ENCODE measurements at places on chromosomes 11 and 22. TPM values are rescaled to one million over a fixed set of nuclear protein-coding genes. Genes with fewer than 3 reads are reported as not detected.

ARHGAP20 gene
- total RNA-seq, result 2.5 TPM

NTM gene
- total RNA-seq, result 21.5 TPM

MS4A12 gene
- not detected for total RNA-seq

MUC6 gene
- not detected for total RNA-seq

SUSD2 gene
- total RNA-seq, result 7.5 TPM

USP2 gene
- 65.8 TPM for total RNA-seq

CD6 gene
- 0.65 TPM for total RNA-seq

TNNI2 gene
- total RNA-seq, result 0.35 TPM

DGCR6 gene
- total RNA-seq, result 7.5 TPM

MMP27 gene
- total RNA-seq, result not detected

TSPAN32 gene
- total RNA-seq, result 11.6 TPM

DNA sequence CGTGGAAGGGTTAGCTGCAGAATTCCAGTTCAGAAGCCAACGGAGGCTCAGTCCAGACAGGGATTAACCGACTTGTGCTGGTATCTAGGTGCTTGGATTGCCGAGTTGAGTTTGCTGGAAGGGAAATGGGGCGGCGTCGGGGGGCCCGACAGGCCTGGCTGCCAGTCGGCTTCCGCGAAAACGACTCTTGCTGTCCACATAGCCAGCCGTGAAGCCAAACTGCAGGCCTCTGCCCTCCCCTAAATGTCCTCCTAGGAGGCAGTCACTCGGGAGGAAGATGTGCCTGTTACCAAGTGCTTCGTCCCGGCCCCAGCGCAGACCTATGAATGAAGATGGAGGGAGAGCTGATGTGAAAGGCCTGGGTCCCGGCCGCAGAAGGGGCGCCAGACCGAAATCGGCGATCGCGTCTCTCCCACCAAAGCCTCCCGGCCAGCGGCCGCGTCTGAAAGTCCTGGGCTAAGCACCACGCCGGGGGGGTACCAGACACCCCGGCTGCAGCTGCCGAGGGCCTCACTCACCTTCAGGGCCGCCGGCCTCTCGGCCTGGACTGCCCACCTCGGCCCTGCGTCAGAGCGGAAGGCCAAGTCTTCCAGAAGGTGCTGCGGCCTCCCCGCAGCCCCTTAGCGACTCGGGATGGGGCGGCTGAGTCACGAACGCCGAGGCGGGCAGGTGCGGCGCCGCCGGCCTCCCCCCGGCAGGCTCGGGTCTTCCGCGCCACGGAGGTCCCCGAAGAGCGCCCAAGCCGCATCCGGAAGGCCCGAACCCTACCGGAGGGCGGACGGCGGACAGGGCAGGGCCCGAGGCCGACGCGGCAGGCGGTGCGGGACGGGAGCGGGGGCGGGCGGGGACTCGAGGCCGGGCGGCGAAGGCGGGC, 7.5 kb downstream of the DPAGT1 start:
- DNase-seq, result peak; percentile 45

DNA sequence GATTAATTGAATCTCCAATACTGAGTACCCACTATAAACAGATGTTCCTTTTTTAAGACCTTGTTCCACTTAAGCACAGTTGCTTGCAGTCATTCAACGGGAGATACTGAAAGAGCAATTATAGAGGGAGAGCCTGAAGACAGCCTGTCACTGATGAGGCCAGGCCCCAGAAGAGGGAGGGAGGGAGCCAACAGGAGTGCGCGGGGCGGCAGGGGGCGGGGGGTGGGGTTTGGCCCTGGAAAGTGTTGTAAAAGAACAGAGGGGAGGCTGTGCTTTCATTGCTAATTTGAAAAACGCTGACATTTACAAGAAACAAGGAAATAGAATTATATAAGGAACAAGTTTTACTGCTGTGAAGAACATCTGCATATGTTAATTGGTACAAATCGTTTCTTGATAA, 53.1 kb downstream of the MAP6 start:
- DNase-seq, result no peak

DNA sequence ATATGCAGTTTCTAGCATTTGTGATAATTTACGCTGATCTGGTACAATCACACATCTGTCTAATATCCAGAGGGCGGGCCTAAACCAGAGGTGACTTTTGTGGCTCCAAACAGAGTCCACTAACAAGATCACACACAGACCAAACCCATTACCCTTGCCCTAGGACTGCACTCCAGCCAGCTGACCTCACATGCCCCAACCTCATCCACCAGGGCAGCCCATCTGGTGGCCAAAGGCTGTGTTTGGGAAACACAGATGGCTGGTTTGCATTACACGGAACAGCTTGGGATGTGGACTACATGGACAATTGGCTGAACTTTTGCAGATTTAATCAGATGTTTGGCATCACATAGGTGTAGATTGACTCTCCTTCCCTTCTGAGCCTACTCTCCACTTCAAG, 228.2 kb downstream of the GRIK4 start:
- DNase-seq, result no peak

GRCh38 chr11:75024068-75024449, 35.3 kb downstream of the NEU3 start:
- no peak for DNase-seq

- DNase-seq, result peak; percentile 8
These were observed 93.9 kb upstream of the PITPNB start for GRCh38 chr22:28012832-28013460.

DNA sequence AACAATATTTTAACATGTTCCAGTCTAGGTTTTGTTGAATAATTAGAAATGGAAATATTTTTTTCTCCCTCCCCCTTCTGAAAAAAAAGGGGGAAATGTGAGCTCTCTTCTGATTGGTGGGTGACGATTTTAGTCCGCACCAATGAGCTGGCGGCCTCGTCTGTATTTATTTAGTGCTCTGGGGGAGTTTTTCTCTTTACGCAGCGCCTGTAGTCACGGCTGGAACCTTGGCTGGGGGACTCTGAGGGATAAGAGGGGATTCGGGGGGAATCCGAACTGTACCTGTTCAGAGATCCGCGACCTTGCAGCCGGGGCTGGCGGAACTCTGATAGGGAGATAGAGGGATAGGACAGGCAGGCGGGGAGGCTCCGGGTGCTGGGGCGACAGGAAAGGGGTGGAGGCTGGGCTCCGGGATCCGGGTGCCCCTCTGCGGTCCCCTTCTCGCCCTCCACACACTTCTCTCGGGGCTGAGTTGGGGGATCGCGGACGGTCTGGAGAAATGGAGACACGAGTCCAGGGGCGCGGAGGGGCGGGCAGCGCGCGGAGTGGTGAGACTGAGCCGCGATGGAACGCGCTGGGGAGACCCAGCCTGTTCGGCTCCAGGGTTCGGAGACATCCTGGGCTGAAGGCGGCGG, 99.7 kb upstream of the HSD17B12 start:
- no peak for DNase-seq

GRCh38 chr11:132925825-132926469, 606.4 kb downstream of the OPCML start:
- no peak for DNase-seq

GRCh38 chr22:20857838-20858614, 585 bp downstream of the PI4KA start:
- peak; percentile 91 for DNase-seq

- DNase-seq, result no peak
These were observed 22.1 kb upstream of the UCP3 start for GRCh38 chr11:74030723-74031676.

DNA sequence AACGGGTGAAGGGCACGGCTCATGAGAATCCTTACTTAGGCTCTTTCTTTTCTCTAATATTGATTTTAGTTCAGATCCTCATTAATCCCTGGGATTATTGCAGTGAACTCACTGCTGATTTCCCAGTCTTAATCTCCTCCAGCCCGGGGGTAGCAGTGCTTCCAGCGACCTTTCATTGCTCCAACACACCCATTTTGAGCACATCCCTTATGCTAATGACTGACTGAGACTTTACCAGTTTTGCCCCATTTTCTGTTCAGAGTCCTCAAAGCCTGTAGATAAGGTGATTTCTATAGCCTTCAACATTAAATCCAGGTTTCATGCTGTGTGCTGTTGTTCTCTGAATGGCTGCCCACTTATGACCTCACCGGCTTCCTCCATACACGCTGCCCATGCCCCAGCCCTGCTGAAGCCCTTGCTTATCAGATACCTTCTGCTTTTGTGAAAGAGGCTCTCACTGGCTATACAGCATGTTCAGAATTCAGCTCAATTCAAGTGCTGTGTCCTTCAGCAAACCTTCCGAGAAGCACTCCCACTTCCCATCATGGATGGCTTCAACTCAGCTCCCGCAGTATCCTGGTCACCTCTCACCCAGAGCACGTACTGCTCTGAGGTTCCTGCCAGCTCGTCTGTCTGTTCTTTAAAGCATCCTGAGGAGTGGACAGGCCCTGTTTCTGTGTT, 49.0 kb downstream of the PPFIA1 start:
- DNase-seq, result peak; percentile 43

DNA sequence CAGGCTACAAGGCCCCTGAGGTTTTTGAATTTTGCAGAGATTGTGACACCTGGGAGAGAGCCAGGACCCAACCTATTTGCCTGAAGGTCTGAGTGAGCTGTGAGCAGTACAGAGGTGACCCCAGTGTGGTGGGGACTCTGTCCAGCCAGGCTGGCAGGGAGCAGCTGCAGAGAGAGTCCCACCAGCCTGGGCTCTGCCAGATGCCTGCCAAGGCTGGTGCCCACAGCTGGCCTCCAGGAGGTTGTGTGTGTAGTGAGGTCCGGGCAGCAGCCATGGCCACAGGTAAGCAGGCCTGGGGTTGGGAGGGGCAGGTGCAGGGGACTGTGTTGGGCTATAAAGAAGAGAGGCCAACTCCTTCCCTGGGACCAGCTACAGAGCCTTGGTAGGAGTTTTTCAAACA, 144.8 kb downstream of the CRYBB2 start:
- DNase-seq, result no peak

DNA sequence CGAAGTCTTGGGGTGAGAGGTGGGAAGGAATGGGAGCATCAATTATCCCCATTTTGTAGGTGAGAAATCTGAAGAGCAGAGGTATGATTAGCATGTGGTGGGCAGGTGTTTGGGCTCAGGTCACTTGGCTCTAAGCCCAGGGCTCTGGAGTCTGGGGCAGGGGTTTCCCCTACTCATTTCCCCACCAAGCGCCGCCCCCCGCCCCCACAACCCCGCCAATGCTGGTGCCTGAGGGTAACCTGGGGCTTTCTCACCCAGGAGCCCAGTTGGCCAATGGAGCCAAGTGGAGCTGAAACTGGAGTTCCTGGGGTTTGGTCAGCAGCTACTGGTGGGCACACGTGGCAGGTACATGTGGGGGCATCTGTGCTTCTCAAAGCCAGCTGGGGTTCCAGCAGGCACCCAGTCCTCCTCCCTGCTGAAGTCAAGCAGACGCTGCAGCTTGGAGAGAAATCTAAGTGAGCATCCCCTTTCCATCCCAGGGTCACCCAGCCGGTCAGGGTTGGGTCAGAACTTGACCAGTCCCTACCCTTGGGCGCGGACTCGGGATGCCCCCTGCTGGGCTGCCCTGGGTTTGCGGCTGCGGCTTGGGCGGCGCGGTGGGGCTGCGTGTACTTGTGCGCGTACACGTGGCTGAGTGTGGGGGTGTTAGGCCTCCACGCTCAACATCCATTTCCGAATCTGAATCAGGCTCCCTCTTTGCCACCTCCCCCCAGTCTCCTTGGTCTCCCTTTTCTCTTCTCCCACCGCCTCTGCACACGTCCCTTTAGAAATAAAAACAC, 1.7 kb upstream of the CHRM1 start:
- DNase-seq, result no peak

DNA sequence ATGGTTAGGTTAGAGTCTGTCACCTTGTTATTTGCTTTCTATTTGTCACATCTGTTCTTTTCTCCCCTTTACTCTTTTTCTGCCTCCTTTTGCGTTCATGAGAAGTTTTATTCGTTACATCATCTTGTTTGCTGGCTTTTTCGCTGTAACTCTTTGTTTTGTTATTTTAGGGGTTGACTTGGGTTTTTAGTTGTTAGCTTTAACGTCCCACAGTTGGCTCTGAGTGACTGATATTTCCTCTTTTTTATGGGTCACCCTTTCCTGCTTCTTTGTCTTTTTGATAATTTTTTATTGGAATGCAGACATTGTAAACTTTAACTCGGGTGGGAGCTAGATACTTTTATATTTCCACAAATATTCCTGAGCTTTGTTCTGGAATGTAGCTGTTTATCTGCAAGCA, 13.3 kb upstream of the TNNT3 start:
- DNase-seq, result no peak

DNA sequence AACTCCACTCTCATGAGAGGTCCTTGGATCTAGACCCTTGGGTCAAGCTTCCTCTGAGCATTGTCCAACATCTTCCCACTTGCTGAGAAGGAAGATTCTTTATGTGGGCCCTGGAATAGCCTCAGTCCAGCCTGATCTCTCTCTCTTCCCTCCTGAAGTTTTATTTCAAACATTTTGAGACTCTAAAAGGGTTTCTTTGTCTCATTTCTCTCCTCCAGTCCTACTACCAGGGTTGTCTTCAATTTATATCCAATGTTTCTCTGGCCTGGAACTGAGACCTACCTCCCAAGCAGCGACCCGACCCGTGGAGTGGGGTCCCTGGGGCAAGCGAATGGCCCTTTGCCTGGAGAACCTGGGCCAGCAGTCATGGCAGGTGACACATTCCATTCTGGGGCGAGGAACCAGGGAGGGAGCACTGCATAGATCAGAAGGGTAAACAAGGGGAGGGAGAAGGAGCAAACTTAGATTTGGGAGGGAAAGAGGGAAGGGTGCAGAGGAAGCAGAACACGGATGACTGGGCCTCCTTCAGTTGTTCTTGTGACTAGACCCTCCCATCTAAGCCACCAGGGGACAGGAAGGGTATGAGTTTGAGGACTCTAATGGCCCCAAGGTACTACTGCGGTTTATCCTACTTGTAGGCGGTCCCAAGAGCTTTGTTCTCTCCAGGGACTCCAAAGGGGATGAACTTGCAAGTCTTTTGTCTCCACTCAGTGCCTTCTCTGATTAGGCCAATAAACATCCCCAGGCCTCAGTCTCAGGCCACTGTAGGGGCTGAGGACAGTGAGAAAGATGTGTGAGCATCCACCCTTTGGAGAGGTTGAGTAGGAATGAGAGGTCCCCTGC, 14.2 kb upstream of the PRAME start:
- DNase-seq, result no peak

GRCh38 chr11:33160136-33160535, 1.1 kb downstream of the CSTF3 start:
- DNase-seq, result no peak

GRCh38 chr11:116909245-116909644, 71.8 kb upstream of the APOA1 start:
- no peak for DNase-seq

- DNase-seq, result peak; percentile 75
These were observed 18.4 kb upstream of the TLCD5 start for GRCh38 chr11:120306519-120307242.

GRCh38 chr11:44877571-44878497, 72.8 kb downstream of the TP53I11 start:
- peak; percentile 62 for DNase-seq

GRCh38 chr22:18154821-18155390, 4.9 kb downstream of the USP18 start:
- DNase-seq, result no peak

Data from left cardiac atrium (tissue), 4 donors.